SW 1271 (cell line): ENCODE measurements at places on chromosomes 4 and X.

- no peak for DNase-seq
Measured at GRCh38 chrX:84322083-84322827, 134.3 kb upstream of the RPS6KA6 start.

DNA sequence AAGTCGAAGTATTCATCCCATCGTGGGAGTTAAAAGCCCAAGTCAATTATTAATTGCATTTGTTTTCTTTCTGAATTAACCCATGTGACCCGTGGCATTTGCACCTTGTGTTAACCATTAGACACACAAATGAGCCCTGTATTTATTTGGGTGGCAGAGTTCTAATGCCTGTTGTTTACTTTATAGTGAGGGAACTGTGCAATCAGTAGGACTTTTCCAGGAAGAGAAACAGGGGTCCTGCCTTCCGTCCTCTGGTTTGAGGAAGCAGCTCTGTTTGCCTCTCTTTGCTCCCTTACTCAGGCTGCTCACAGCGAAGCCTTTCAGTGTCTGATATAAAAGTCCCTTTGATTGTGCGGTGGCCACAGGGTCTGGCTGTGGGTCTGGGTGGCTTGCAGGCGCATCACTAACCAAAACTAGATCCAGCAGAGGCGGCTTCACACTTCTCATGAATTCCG, 263.6 kb downstream of the PTTG2 start:
- no peak for DNase-seq

GRCh38 chrX:41588271-41588670, 100.5 kb upstream of the GPR34 start:
- DNase-seq: no peak

DNA sequence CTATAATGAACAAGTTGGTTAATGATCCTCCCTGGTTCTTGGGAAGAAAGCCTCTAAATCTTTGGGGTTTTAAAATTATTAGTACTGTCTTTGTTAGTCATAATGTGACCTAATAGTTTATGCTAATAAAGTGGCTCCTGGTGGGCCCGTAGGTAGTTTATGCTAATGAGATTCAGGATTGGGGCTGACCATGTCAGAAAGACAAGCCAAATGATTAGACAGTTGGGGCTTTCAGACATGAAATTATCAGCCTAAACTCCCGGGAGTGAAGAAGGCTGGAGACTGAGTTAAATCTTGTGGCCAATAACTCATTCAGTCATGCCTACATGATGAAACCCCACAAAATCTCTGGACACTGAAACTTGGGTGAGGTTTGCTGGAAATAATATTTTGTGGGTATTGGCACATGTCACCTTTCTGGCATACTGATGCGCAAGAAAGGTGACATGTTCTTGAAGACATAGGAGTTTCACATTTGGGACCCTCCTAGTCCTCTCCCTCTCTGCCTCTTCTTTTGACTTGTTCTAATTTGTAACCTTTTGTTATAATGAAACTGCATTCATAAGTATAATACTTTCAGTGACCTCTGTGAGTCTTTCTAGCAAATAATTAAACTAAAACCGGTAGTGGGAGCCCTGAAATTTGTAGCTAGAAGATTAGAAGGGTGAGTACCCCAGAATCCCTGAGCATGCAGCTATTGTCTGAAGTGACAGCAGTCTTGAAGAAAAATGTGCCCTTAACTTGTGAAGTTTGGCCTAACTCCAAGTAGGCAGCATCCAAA, 196.8 kb upstream of the FSTL5 start:
- no peak for DNase-seq

DNA sequence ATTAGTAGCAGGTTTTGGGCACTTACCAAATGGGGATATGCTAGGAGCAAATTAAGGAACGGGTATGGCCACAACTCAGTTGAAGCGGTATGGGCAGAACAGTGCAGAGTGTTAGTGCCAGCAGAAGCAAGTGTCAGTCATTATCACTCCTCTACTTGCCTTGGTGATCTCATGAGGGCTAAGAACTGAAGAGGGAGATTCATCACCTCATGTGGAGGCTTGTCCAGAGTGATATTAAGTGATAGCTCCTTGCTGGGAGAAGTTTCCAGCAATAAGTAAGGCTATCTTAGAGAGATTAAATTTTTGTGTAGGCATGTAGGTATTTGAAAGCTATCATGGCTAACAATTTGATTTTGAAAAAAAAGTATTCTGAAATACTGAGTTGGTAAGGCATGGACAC, 615.4 kb upstream of the SMIM31 start:
- DNase-seq: no peak

DNA sequence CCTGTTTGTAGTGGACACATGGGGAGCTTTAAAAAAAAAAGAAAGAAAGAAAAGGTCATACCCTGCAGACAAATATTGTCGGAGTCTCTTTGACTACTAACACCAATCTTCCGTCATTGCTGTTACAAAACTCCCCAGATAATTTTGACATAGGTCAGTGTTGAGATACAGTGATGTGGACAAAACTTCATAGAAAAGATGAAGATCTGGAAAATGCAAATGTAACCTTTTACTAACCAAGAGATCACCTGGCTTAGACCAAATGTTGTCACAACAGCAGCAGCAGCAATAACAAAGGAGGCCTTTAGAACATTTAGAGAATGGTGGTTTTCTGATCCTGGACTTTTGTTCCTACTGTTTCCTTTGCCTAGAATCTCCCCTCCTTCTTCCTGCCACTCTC, 8.1 kb upstream of the COMMD8 start:
- DNase-seq: no peak

GRCh38 chr4:188613976-188614375, 474.7 kb downstream of the TRIML1 start:
- no peak for DNase-seq

- DNase-seq: no peak
Measured at GRCh38 chrX:154661170-154661569, 7.8 kb upstream of the CTAG2 start.

DNA sequence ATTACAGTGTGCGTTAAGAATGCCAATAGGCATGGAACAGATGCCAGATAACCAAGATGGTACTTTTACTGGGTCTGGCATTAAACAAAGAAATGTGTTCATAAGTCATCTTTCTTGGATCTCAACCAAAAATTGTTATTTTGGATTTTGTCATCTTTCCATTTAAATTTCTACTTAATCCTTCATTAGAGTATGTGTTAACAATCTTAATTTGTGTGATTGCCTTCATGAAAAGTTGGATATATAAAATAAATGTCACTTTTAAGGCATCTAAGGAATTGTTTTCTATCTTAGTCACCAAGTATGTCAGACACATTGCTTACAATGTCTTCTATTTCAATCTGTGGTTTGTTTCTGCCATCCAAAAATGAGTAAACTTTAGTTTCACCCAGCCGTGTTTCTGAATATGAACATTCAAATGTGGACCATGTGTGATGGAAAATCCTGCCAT, 87.5 kb downstream of the PALLD start:
- DNase-seq: no peak

GRCh38 chr4:734951-735350, 29.3 kb downstream of the PCGF3 start:
- no peak for DNase-seq

DNA sequence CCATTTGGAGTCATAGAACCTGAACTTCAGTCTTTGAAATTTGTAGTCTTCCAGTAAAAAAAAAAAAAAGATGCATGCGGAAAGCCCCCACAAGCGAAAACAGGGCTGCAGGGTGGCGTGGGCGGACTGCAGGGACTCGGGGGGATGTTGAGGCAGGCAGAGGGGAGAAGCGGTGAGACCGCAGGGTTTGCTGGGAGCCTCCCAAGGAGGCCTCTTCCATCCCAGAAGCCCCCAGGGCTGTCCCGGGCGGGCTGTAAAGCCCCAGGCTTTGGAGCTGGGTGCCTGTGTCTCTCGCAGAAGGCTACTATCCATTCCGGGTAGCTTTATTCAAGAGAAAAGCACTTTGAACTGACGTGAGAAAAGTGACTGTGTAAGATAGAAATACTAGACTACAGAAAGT, 46.7 kb upstream of the TADA2B start:
- DNase-seq: no peak

- DNase-seq: no peak
Measured at GRCh38 chr4:77911842-77912450, 49.3 kb downstream of the MRPL1 start.

GRCh38 chr4:180152831-180153230, 2090.4 kb upstream of the TENM3 start:
- no peak for DNase-seq

DNA sequence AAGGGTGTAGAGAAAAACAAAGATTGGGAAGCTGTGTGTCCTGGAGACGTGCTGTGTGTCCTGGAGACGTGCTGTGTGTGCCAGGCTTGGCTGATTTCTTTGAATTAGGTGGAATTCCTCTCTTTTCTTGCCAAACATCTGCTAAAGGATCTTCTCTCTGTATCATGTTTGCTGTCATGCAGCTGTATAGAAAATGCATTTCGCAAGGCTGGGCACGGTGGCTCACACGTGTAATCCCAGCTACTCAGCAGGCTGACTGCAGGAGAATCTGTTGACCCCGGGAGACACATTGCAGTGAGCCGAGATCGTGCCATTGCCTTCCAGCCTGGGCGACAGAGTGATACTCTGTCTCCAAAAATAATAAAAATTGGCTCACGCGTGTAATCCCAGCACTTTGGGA, 187.0 kb downstream of the CRLF2 start:
- DNase-seq: no peak

DNA sequence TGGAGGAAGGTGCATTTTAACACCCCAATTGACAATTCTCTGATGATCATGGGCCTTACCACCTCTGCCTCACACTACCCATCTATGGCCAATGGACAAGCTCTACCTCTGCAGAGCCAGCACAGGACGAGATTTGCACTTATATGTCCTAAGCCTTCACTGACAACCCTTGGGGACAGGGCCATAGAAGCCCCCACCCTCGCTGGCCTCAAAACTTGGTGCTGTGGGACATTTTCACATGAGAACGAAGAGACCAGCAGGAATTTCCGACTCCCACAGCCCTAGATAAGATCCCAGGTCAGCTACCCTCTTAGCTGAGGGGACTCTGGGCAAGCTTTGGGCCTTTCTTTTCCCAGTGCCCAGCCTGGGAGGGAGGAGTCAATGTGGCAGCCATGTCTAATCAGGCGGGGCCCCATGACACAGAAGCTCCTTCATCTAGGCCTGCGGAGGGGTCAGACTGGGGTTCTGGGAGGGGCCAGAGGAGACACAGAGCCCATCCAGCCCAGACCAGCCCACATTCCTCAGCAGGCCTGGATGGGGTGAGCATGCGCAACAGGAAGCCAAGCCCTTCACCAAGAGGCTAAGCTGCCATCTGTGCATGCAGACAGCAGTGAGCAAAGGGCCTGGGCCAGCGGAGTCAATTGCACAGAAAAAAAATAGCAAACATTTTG, 12.1 kb downstream of the PJA1 start:
- no peak for DNase-seq

GRCh38 chr4:151806511-151806927, 45.7 kb upstream of the GATB start:
- DNase-seq: peak; percentile 0

GRCh38 chr4:77196866-77197265, 39.9 kb downstream of the CCNG2 start:
- DNase-seq: no peak

DNA sequence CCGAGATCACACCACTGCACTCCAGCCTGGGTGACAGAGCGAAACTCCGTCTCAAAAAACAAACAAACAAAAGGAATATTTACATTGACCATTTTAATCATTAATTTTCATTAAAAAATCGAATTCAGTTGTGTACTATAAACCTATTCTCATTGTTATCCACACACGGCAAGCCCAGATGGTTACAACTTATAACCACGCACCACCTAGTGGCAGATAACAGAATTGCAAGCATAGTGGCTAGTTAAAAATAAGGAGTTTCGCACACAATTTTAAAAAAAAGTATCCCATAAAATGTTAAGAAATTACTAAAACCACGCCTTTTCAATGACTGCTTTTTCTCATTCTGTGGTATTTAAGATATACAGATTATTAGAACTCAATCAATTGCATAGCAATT, 25.4 kb downstream of the MBNL3 start:
- no peak for DNase-seq

GRCh38 chr4:52343595-52343994, 292.5 kb downstream of the SPATA18 start:
- DNase-seq: no peak

DNA sequence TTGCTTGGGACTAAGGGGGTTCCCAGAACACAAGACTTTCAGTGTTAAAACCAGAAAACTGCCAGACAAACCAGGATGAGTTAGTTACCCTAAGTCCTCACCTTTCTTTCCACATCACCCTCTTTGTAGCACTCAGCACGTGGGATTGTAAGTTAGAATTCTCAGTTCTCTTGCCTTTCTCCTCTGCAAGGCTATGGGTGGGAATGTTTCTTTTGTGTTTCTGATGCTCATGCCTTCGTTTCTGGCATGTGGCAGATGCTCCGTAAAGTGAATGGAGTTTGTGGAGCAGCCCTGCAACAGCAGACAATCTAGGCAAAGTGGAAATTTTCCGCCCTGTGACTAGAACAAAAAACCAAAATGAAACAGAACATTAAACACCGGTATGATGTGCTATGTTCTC, 64.7 kb upstream of the SPP1 start:
- DNase-seq: no peak

DNA sequence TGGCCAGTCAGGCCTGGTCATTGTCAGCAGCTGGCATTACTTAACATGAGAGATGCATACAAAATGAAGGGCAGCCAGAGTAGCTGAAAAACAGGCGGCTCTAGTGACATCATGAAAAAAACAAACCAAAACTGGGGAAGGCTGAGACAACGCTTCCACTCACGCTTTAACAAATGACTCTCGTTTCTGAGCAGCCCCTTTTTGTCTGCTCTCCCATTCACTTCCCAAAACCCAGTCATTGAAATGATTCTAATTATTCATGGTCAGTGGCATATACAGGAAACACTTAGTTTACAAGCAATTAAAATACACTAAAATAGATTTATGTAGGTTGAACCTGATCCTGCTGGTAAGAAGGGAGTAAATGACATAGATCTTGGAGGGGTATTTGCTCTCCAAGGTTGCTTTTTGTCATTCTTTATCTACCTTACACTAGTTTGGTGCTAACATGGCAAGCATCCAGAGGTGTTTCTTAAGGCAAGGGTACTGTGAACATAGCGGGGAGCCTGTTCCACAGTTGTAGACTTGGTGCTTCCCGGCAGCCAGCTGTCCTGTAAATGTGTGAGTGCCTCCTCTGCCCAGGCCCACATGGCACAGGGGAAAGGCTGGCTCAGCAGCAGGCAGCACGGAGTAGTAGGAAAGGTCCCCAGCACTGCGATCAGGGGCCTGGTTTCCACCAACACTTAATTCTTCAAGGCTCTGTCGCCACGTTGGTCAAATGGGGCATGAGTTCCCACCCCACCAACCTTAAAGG, 61.2 kb upstream of the CITED1 start:
- DNase-seq: no peak
